ENCODE measurements at places on chromosomes 1 and 21.

DNA sequence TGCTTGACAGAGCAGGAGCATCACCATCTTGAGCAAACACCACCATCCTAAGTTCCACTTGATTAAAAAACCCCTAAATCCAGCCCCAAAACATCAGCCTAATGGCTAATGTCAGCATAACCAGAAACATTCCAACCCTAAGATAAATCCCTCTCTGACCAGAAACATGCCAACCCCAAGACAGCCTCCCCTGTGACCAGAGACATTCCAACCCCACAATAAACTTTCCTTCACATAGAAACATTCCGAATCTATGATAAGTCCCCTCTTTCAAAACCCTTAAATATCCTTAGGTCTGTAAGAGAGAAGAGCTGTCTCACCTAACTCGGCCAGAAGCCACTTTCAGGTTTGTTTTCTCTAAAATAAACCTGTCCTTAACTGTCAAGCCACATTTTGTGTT lies 17.4 kb upstream of the SLC2A5 start:
- no peak for DNase-seq

- DNase-seq, result no peak
Measured at GRCh38 chr1:82994616-82995263, 1004.2 kb downstream of the TTLL7 start.

DNA sequence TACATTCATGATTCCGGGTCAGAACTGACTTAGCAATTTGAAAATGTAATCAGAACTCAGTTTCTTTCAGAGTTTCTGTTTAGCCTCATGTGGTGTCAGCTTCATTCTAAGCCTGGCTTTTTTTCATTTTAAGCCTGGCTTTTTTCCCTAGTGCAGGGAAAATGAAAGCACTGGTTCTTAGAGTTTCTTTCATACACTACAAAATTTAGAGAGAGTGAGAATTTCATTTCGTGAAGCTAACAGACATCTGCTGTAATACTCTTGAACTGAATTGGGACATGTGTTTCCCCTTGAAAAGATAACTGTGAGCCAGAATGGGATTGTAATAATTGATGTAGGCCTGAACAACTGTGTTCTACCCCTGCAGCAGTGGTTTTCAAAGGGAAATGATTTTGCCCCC lies 95.3 kb upstream of the KIAA0040 start:
- no peak for DNase-seq

- no peak for DNase-seq
Measured at GRCh38 chr1:41353744-41354143, 7.5 kb upstream of the FOXO6 start.

DNA sequence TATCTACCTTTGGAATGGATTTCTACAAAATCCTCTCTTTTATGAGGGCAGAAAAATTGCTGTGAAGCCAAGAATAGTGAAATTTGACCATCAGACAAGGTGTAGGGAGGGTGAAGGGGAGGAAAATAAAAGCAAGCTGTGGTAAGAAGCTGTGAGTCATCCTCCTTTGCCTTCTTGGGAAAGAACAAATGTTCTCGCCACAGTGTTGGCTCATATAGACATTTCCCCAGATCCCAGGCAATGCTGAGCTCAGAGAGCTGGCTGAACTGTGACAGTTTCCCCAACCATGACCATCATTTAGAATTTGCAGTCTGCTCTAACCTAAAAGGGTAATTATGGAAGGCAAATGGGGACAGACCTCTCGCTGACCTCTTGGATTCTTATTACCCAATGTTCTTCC lies 235.4 kb downstream of the PBX1 start:
- DNase-seq, result peak; percentile 34

DNA sequence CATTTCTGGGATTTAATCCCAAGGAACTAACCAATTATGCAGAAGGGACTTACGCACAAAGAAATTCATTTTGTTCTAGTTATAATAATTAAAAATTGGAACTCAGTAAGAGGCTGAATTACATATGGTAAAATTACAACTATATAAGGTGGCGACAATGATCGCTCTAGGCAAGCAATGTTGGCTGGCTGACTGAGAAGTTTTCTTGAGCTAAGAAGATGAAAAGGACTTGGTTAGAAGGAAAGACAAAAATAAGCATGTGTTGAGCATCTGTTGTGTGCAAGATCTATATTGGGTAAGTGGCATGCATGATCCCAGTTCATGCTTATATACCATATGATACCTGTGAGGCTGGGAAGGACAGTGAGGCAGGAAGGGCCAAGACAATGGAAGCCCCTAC lies 80.8 kb downstream of the FCRL5 start:
- no peak for DNase-seq

- no peak for DNase-seq
Measured at GRCh38 chr21:21158376-21158918, 160.2 kb downstream of the NCAM2 start.

DNA sequence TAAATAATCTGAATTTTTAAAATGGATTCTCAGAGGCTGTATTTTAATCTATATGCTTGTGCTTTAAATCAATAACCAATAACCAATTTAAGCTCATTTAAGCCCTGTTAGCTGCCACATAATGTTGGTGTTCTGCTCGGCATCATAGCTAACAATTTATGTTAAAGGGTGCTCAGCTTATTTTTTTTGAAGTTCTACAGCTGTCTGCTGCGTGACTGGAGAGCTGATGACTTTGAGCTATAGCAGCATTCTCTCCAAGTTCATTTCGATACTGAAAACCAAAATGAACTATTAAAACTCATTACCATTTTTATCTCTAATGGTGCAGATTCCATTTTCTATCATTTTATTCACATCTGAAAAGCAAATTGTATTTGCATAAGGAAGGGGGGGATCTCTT lies 357.8 kb downstream of the AJAP1 start:
- DNase-seq, result no peak

GRCh38 chr1:43616383-43616782 lies 33.6 kb upstream of the KDM4A start:
- no peak for DNase-seq

DNA sequence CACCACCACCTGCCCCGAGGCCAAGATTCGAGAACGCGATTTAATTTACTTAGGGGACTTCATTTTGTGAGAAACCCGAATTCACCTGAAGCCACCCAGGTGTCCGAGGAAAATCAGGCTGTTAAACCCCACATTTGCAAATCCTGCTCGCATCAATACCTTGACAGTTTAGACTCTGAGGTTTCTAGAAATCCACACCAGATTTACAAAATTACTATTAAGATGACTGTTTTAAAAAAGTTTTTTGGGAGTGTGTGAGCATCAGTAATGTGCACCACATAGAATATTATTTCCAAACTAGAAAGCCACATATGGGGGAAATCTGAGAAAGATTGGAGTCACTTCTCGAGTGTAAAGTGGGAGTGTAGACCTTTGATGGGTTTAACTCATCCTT lies 685 bp downstream of the RIMKLA start:
- DNase-seq, result peak; percentile 29

- no peak for DNase-seq
Measured at GRCh38 chr1:5939271-5940170, 52.7 kb downstream of the NPHP4 start.

- no peak for DNase-seq
Measured at GRCh38 chr1:66296370-66296769, 237.6 kb upstream of the SGIP1 start.

- DNase-seq, result no peak
Measured at GRCh38 chr1:159800177-159800930, 1.8 kb upstream of the FCRL6 start.
